Stimulated activated CD8-positive, alpha-beta memory T cell treated with anti-CD3 and anti-CD28 coated beads, Interleukin-2, amount 100 ng/mL, for 1 hour (primary cell): ENCODE measurements at places on chromosomes 4 and X.

DNA sequence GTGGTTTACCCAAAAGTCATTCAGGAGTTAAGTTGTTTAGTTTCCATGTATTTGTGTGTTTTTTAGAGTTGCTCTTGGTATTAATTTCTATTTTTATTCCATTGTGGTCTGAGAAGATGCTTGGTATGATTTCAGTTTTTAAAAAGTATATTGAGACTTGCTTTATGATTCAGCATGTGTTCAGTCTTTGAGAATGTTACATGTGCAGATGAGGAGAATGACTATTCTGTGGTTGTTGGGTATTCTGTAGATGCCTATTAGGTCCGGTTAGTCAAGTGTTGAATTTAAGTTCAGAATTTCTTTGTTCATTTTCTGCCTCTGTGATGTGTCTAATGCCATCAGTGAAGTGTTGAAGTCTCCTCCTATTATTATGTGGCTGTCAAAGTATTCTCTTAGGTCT is 249.4 kb downstream of the ARHGAP10 start:
- no peak for DNase-seq

- DNase-seq: no peak
Observed at GRCh38 chrX:63754136-63754859, 30.7 kb downstream of the ARHGEF9 start.

- no peak for DNase-seq
Observed at GRCh38 chrX:102845020-102845419, 92.1 kb upstream of the RAB40AL start.

- no peak for DNase-seq
Observed at GRCh38 chr4:53963781-53964180, 100.6 kb downstream of the CHIC2 start.

DNA sequence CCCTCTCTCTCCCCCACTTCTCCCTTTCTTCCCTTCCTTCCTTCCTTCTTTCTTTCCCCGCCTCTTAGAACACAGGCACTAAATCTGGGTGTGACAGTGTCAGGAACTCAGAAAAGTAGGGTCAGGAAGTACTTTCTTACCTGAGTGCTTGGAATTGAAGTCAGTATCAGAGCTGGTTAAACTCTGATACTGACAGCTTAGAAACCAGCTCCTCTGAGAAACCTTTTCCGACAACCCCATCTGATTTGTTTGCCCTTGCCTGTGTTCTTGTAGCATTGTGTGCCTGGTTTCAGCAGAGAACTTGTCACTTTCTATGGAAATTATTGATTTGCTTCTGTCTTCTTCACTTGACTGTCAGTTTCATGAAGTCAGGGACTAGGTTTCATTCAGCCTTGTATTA is 113.9 kb downstream of the AASDH start:
- no peak for DNase-seq

DNA sequence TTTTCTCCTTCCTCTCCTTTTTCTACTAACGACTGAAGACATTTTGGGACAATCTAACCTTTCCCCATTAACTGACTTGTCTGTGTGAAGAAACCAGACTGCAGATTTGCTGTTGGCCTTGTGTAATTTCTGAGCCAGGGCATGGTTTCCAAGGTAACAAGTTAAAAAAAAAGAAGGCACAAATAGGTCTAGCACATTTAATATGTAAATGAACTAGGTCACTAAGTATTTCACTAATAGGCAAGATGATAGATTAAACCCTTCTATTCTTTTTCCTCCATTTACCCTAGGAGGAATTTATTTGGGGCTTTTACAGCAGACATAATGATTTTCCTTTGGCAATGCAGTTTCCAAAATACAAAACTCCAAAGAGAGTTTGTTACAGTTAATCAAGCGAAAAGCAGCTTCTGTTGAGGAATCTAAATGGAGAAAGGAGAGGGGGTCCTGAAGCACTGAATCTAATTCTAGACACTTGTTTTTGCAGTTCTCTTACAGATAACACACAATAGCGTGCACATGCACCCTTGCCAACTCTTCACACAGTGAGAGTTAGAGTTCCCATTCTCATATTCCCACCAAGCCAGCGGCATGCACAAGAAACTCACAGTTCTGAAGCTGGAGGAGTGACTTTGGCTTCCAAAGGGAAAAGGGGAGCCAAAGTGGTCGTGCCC is 72.0 kb downstream of the TSPAN5 start:
- DNase-seq: no peak

DNA sequence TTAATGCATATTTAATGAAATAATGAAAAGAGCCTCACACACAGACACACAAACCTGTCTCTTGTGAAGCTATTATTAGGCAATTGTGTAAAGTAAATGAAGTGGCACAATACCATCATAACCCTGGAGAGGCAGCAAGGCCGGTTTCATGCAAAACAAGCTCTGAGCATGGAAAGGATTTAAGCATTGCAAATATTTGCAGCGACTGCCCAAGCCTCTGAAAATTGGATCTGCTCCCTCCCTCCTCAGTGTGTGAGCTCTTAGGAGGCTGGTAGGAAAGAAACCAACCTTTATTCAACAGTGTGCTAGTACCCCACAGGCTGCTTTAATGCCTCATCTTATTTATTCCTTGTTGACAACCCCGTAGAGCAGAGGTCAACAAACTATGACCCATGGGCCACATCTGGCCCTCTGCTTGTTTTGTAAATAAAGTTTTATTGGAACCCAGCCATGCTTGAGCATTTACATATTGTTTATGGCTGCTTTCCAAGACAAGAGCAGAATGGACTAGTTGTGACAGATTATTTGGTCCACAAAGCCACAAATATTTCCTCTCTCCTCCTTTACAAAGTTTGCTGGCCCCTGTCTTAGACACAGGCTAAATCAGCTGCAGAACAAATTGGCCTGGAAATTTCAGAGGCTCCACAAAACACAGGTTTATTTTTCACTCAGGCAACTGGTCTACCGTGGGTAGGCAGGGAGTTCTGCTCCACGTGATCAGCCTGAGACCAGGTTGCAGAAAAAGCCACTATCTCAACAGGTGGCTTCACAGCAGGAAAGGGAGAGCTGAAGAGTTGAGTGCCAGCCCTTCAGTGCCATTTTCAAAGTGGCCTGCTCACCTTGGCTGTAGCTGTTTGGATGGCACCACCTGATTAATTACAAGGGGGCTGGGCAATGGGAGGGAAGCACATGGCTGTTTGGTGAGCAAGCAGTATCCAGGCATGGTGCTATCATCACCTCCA is 16.8 kb downstream of the RS1 start:
- DNase-seq: no peak

DNA sequence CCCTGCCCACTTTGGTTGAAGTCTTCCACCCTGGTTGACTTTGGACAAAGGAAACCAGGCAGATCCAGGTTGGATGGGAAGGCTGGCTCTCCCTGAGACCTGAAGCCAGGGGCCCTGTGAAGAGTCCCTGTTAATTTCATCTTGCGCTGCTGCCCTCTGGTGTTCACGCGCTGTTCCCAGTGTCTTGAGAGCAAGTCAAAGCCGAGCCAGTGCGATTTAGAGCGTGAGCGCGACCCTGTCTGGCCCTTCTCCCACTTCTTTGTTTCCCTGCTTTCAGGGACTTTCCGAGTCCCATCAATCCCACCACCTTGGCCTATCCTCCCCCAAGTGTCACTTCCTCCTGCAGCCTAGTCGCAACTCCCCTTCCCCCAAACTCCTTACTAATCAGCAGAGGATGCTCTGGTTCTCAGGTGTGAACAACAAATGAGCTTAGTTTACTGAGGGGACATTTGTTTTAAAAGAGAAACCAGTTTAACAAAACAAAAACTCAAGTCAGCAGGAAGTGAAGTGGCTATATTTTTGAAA is 25.8 kb upstream of the CHRNA9 start:
- peak; percentile 73 for DNase-seq

DNA sequence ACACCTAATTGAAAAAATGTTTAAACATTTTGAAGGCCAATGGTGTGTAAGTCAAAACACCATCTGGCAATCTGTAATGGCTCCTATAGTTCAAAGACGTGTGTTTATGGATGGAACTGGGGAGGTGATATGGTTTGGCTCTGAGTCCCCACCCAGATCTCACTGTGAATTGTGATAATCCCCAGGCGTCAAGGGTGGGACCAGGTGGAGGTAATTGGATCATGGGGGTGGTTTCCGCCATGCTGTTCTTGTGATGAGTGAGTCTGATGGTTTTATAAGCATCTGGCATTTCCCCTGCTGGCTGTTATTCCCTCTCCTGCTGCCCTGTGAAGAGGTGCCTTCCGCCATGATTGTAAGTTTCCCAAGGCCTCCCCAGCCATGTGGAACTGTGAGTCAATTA is 52.2 kb downstream of the ADRA2C start:
- no peak for DNase-seq

- DNase-seq: no peak
Observed at GRCh38 chr4:163448540-163449203, 24.9 kb downstream of the TKTL2 start.

DNA sequence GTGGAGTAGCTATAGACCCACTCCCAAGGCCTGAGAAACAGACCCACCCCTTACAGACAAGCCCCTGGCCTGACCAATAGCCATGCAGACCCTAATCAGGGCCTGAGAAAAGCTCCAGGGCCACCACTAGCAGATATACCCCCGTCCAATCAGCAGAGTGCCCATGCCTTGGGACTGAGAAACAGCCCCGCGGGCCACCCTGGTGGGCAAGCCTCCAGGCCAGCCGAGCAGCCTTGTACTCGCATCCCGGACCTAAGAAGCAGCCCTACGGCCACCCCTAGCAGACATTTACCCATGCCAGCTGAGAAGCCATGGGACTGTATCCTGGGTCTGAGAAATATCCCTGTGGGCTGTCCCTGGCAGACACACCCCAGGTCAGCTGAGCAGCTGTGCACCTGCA is 436.5 kb downstream of the SMARCA1 start:
- no peak for DNase-seq

DNA sequence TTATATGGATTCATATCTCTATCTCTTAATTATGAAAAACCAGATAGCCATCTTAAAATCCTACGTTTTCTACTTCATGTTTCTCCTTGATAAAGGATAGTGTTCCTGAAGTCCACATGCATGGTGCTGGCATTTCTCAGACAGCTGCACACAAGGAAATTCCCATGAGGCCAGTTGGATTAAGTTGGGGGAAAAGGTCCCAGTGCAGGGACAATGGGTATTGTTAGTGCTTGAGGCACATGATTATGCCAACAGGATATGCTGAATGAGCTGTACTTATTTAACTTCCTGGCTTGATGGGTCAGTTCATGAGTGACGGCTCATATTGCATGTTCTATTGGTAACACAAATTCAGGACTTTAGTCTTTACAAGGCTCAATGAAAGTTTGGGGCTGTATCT is 913.9 kb upstream of the NDST4 start:
- DNase-seq: no peak

- no peak for DNase-seq
Observed at GRCh38 chr4:112184438-112184837, 39.2 kb downstream of the FAM241A start.

- no peak for DNase-seq
Observed at GRCh38 chrX:109943092-109943739, 59.7 kb upstream of the TMEM164 start.

DNA sequence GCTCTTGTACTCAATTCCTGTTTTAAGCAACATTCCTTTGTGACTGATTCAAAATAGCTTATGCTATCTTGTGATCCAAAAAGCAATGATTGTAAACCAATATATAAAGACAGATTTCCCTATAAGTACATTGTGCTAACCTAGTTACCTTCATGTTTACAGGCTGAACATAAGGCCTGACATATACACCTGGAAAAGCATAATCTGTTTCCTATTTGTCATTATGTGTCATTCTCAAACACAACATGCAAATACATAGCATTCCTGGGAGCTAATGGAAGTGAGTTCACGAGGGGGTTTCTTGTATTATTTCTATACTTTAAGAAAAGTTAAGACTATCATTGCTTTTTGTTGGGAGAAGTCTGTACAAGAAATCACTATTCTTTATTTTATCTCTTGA is 638.1 kb upstream of the AGA start:
- DNase-seq: no peak

DNA sequence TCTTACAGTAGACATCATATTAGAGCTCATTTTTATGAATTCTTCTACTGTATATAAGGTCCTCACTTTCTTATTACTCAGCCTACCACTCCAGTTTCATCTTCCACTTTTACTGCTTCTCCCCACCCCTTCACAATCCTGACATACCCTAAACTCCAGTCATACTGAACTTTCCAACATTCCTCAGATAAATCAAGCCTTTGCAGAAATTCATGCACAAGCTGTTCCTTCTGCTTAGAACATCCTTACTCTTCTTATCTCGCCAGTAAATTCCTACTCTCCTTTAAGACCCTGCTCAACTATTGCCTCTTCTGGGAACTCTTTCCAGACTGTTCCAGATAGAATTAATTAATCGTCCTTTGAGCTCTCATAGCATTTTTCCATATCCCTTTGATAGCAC is 24.8 kb downstream of the RTL9 start:
- no peak for DNase-seq

DNA sequence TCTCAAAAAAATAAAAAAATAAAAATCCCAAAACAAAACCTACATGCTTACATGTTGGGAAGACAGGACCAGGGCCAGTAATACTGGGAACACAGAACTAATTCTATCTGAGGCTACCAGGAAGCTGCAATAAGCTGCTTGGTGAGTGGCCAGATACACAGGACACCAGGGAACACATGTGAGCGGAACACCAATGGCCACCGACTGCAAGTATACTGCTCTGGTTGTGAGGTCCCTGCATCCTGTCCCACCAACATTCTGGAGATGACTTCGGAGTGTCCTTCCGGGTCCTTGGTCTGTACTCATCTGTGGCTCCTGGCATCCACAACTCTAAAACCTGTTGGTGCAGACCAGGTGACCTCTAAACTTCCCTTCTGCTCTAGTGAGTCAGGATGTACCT is 2.7 kb downstream of the TNIP2 start:
- DNase-seq: no peak

GRCh38 chr4:13992975-13993520 is 365.5 kb upstream of the BOD1L1 start:
- no peak for DNase-seq
